GM03348 (cell line): ENCODE measurements at places on chromosomes 12 and 14.

DNA sequence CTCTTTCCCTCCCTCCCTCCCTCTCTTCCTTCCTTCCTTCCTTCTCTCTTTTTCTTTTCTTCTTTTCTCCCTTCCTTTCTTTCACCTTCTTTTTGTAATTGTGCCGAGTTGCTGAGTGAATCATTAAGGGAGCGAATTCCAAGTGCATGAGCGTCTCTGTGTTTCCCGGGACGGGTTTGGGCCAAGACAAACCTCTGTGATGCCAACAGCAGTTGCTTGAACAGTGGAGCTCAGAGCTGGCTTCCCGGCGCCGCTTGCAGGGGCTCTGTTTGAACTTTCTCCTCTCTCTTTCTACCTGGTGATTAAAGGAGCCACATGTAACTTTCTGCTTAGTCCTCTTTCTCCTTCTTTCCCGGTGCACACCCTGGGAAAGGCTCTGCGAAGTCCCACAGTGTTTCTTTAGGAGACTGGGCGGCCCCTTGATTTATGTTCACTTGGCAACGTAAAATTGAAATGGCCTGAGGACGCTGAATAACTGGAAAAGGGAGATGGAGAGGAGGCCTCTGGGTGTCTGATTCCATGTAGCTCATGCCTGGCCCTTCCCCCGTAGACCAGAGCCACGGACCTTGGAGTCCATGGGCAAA, 33.7 kb upstream of the MAP1LC3B2 start:
- DNase-seq, result peak; percentile 89

DNA sequence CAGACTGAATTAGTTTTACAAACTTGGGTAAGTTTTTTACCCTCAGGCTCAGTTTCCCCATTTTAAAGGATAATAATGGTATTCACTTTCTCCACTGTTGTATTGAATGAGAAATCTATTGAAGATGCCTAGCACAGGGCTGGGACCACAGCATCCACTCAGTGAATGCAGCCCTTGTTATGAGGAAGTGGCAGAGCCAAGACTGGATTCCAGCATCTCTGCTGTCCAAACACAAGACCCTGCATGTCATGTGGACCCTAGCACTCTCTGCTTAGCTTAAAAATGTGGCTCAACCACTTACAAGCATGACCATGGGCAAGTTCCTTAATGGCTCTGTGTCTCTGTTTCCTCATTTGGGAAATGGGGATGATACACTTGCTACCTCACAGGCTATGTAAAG, 24.1 kb upstream of the TRIM9 start:
- no peak for DNase-seq

- peak; percentile 61 for DNase-seq
Measured at GRCh38 chr14:50410921-50411320, 14.2 kb upstream of the CDKL1 start.

DNA sequence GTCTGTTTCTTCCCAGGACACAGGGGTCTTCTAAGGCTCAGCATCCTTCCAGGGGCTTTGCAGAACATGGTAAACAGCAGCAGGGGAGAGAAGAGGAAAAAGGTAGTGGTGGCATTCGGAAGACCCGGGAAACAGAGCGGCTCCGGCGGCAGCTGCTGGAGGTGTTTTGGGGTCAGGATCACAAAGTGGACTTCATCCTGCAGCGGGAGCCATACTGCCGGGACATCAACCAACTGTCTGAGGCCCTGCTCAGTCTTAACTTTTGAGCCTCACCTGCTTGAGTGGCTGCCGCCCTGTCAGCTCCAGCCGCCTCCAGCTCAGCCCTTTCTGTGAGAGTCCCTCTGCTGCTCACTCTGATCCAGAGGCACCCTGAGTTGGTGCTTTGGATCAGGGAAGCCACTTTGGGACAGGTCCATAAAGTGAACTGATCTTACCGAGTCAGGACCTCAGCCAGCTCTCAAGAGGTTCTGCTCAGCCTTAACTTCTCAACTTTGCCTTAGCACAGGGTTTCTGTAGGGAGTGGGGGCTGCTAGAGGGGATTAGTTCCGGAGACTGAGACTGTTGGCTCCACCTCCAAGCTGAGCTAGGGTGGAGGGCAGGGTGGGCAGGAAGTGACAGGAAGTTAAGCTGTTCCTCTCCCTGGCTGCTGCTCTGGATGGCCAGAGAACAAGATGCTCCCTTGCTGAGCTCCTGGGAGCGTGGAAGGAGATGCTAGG, 5.4 kb downstream of the SDR39U1 start:
- no peak for DNase-seq

- peak; percentile 39 for DNase-seq
Measured at GRCh38 chr14:69153873-69154270, 953 bp upstream of the DCAF5 start.
